Stimulated activated CD4-positive, alpha-beta T cell treated with anti-CD3 and anti-CD28 coated beads, Interleukin-2, amount 100 ng/mL, for 24 hours (primary cell): ENCODE measurements at places on chromosomes 6 and 20.

GRCh38 chr6:139625998-139626975 lies 251.8 kb upstream of the CITED2 start:
- no peak for DNase-seq

DNA sequence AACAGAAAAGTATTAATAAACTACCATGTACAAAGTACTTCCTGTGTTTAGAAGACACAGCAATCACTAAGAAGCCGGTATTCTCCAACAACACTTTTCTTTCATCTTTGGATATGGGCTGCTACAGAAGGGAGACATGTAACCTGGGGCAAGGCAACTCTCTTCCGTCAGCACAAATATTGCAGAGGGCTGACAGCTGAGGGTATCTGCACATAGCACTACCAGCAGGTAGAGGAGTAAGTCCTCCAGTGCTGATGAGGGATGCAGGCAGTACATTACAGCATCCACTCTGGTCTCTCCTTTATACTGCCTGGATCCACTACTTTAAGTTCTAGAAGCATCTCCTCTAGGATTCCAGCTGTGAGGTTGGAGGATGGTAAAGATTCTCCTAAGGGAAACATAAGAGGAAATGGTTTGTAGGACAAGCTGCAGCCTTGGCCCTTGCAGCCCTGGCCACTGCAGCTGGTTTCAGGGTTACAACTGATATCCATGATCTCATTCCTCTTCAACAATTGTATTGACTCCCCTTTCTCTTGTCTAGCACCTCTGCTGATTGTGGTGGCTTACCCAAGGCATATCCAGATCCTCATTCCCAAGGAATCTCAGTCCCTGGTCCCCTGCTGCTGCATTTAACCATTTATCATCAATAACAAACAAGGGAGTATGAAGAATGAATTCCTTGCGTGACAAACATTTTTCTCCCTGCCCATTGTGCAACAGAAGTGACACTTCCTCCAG lies 110.7 kb upstream of the ADGRF1 start:
- no peak for DNase-seq

- DNase-seq = no peak
These were observed 33.5 kb downstream of the PLG start for GRCh38 chr6:160735523-160735922.

- DNase-seq = peak; percentile 69
These were observed 28.8 kb upstream of the CCND3 start for GRCh38 chr6:41970436-41970846.

- DNase-seq = no peak
These were observed 226.6 kb upstream of the RIN2 start for GRCh38 chr20:19531446-19531845.

GRCh38 chr6:164337925-164338397 lies 923.4 kb downstream of the QKI start:
- no peak for DNase-seq

DNA sequence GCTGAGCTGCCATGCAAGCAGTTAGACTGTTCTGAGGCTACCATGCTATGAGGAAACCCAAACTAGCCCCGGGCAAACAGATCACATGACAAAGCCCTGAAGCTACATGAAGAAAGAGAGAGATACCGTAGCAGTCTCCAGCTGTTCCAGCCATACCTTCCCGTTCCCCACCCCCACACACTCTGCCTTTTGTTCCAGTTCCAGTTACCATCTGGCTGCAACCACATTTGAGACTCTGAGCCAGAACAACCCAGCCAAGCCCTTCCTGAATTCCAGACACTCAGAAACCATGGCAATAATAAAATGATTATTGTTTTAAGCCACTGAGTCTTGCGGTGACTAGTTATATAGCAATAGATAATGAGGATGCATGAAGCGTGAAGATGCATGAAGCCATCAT lies 28.3 kb downstream of the RIN2 start:
- no peak for DNase-seq

DNA sequence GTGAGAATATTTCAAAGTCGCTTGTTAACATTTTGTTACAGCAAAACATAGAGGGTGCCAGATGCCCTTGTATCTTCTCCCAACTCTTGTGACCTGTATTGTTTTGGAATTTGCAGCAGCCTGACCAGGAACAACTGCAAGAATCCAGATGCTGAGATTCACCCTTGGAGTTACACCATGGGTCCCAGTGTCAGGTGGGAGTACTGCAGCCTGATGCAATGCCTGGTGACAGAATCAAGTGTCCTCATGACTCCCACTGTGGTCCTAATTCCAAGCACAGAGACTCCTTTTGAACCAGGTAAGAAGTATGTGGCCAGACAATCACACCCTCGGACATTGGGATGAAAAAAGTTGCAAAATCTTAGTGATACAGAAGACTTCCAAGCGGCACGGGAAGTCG lies 79.6 kb upstream of the MAP3K4 start:
- DNase-seq = no peak

- peak; percentile 93 for DNase-seq
These were observed 8.3 kb upstream of the ANKRD60 start for GRCh38 chr20:58236612-58237317.

- no peak for DNase-seq
These were observed 1.6 kb upstream of the THBD start for GRCh38 chr20:23050847-23051627.

- DNase-seq = peak; percentile 45
These were observed 778 bp downstream of the PSMG4 start for GRCh38 chr6:3259491-3259958.

DNA sequence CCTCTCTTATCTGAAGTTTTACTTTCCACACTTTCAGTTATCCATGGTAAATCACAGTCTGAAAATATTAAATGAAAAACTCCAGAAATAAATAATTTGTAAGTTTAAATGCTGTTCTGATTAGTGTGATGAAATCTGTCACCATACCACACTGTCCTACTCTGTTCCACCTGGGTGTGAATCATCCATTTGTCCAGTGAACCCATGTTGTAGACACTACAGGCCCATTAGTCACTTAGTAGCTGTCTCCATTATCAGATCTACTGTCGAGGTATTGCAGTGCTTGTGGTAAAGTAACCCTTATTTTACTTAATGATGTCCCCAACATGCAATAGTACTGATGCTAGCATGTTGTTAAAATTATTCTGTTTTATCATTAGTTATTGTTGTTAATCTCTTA lies 29.2 kb upstream of the MMS22L start:
- no peak for DNase-seq

DNA sequence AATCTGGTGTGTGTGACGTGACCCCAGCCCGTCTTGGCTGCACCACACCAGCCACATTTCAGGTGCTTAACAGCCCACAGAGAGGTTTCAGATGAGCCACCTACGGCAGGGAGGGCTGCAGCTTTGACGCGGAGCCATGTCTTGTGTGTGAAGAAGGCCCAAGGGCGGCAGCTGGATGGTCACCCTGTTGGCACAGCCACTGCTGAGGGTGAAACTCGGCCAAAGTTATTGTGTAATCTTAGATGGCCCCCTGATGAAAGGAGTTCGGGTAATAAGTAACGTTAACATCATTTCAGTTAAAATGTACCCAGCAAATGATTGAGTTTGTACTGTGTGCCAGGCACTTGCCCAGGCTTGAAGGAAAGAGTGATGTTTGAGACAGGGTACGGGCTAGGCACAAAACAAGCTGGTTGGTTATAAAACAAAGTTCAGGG lies 97.2 kb downstream of the SSR1 start:
- no peak for DNase-seq

- DNase-seq = no peak
These were observed 114.2 kb downstream of the AHI1 start for GRCh38 chr6:135383301-135383700.

DNA sequence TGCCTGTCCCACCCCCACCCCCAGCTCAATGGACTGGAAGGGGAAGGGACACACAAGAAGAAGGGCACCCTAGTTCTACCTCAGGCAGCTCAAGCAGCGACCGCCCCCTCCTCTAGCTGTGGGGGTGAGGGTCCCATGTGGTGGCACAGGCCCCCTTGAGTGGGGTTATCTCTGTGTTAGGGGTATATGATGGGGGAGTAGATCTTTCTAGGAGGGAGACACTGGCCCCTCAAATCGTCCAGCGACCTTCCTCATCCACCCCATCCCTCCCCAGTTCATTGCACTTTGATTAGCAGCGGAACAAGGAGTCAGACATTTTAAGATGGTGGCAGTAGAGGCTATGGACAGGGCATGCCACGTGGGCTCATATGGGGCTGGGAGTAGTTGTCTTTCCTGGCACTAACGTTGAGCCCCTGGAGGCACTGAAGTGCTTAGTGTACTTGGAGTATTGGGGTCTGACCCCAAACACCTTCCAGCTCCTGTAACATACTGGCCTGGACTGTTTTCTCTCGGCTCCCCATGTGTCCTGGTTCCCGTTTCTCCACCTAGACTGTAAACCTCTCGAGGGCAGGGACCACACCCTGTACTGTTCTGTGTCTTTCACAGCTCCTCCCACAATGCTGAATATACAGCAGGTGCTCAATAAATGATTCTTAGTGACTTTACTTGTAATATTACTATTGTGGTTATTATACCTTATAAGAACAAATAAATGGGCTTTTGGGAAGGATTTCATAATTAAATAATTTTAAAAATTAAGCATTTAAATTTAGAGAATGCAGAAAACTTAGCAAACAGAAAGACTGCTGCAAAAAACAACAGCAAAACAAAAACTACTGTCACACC lies 8.4 kb downstream of the CDKN1A start:
- no peak for DNase-seq

DNA sequence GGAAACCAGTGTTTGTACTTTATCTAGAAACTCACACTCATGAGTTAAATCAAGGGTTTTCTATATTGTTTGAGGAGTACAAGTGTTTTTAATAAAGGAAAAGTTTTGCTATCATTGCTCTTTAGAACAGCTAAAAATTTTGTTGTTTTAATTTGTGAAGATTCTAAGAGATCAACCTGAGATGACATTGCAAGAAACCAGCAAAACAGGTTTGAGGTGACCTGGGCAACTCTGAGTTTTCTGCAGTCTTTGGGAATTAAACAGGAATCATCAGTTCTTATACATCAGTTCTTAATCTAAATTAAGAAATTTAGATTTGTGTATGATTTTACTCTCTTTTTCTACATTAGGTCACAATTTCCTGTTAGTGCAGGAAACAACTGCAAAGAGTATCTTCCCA lies 114.5 kb downstream of the JAG1 start:
- no peak for DNase-seq

GRCh38 chr6:6583836-6584235 lies 4.7 kb upstream of the LY86 start:
- DNase-seq = peak; percentile 29

DNA sequence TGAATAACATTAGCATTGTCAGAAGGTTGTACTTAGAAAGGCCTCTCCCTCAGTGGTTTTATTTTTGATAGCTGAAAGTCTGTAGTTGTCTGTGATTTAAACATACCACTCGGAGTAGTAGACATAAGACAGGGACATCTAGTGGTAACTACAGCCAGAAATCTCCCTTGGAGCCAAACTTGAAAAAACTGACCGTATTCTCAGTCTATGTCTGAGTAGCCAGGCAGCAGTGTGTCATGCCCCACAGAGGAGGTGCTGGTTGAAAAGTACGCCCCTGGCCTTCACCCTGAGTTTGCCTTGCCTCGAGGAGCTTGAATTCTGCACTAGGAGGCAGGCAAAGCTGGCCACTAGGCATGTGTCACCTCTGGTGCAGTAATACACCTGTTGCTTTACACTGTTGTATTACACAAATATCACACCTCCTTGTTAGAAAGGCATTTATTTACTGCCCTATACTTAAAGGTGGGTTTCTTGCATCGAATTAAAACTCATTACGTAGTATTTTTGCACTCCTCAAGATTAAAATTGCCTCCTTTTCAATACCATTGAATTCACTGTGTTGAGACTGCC lies 20.8 kb downstream of the ZBTB2 start:
- no peak for DNase-seq

- DNase-seq = no peak
These were observed 16.5 kb downstream of the KPNA5 start for GRCh38 chr6:116697480-116697879.

- DNase-seq = no peak
These were observed 12.6 kb upstream of the PBOV1 start for GRCh38 chr6:138230759-138231380.

DNA sequence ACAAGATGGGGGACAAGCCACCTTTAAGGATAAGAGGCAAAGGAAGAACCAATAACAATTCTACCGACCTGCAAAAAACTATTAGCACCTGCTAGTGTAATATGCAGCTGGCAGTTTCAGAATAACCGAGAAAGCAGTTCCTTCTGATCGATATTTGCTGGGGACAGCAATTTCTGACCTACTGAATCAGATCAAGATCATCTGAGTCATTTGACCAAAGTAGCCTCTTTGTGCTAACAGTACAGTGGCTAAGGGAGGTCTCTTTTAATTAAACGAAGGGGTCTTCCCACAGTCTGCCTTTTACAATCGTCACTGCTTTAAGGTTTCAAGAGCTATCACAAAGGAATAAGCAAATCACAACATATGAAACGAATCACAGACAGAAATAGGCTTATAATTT lies 318.9 kb downstream of the BTBD9 start:
- DNase-seq = no peak

DNA sequence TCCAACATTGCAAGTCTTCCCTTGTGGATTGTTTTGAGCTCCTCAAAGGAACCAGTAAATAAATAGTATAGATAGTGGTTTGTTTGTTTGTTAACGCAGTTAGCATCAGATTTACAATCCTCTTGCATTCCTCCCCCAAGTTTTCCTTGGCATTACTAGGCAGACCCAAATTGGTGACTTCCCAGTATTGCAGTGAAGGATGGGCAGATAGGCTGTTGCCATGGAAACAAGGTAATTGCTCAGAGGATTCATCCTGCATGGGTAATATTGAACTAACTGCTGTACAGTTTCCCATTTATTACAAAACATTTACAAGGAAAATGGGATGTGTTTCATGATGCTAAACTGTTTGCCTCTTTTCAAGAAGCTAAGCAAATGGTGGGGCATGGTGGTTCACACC lies 477.2 kb downstream of the EPM2A start:
- DNase-seq = no peak

DNA sequence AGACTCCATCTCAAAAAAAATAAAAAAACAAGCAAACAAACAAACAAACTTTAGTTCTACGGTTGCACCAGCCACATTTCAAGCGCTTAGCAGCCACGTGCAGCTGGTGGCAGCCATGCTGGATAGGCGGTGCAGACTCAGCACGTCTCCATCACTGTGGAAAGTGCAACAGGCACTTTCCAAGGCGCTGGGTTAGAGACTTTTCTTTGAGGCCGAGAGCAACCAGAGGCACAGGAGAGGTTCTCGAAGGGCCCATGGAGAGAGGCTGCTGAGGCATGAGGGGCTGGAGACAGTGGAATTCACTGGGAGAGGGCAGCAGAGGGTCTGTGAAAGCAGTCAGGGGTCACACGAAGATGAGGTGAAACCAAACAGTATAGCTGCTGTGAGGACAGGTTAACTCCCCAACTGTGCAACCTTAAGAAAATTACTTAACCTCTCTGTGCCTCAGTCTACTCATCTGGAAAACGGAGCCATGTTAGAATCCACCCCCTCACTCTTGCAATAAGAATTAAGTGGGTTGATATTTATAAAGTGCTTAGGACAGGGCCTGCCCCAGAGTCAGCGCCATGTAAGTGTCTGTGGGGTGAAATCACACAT lies 27.5 kb downstream of the TGM2 start:
- DNase-seq = no peak

GRCh38 chr6:166786704-166787293 lies 159.7 kb upstream of the RPS6KA2 start:
- no peak for DNase-seq
